ENCODE measurements at places on chromosomes 6 and 20.

DNA sequence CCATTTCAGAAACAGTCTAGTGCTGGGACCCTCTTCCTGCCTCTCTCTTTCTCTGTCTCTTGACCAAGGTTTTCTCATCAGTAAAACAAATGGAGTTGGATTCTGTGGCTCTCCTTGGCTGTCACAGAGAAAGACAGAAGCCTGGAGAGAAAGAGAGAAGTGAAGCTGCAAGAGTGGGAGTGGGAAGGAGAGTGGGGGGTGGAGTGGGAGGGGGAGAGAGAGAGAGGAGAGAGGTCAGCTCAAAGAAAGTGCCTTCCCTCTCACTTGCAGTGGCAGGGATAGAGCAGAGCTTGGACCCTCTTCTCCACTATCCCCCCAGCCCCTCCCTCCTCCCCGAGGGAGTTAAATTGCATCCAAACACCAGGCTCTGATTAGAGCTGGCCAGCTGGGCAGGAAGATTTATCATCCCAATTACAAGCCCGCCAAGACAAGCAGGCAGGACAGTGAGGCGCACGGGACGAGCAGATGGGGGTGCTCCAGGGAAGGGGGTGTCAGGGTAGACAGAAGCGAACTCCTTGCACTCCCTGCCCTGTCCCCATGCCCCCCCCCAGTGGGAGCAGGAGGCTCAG is 74.3 kb downstream of the CD40 start:
- DNase-seq, result no peak

- no peak for DNase-seq
Observed at GRCh38 chr6:89146718-89147700, 1.2 kb downstream of the PM20D2 start.

DNA sequence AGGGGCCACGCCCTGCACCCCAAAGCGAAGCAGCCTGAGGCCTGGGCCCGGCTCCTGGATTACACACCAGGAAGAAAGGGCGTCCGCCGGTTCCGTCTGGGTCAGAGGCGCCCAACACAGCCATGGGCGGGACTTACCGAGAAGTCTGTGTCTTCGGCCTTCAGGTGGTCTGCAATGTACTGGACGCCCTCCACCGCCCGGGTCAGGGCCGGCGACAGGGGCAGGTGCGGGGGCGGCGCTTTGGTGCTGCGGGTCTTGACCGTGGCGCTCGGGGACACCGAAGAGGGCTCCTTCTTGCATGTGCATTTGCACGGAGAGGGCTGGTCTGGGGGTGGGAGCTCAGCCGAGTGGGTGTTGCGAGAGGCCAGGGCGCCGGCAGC is 11.6 kb downstream of the CHRNA4 start:
- DNase-seq, result no peak

- DNase-seq, result no peak
Observed at GRCh38 chr6:154792761-154793160, 59.5 kb downstream of the SCAF8 start.

DNA sequence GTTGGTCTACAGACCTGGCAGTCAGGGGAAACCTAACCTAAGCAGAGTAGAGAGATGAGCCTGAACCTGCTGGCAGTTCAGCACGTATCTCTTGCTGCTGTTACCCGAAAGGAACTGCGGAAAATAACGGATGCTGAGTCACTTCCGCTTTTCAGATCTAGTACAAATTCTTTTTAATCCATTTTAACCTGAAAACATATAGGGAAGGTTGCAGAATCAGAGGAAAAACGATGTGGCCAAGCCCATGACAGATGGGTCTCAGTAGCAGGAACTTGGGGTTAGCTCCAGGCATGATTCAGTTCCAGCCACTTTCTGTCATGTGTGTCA is 351.9 kb upstream of the PRND start:
- no peak for DNase-seq

- DNase-seq, result no peak
Observed at GRCh38 chr20:12171923-12172524, 254.3 kb downstream of the BTBD3 start.

DNA sequence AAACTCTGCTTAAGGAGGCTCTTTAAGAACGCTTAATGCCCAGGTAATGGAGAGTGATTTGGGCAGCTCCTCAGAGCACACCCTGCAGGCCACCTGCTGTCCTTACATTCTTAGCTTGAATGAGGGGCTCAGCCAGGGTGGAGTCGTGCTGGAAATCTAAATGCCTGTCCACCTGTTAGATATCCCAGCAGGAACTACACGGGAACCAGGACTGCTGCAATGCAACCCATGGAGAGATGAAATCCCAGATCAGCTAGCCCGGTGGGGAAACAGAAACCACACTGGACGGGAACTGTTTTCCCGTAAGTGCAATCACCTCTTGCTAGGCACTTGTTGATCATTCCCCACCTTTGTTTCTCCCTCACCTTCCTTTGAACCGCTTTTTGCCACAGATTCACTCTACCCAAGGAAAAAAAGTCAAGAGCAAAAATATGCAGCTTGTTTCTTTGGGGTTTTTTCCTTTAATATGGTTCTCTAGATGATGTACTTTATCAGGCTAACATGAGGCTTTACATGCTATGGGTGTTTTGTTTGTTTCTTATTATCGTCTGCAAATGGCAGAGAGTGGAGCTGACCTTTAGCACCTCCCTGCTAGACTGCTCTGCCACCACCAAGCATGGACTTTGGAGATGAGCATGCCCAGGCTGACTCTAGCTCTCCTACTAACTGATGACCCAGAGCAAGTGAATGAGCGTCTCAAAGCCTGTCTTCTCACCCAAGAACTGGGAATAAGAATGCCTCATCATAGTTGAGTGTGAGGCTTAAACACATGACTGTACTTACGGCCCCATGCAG is 125.9 kb upstream of the TNFAIP3 start:
- no peak for DNase-seq

DNA sequence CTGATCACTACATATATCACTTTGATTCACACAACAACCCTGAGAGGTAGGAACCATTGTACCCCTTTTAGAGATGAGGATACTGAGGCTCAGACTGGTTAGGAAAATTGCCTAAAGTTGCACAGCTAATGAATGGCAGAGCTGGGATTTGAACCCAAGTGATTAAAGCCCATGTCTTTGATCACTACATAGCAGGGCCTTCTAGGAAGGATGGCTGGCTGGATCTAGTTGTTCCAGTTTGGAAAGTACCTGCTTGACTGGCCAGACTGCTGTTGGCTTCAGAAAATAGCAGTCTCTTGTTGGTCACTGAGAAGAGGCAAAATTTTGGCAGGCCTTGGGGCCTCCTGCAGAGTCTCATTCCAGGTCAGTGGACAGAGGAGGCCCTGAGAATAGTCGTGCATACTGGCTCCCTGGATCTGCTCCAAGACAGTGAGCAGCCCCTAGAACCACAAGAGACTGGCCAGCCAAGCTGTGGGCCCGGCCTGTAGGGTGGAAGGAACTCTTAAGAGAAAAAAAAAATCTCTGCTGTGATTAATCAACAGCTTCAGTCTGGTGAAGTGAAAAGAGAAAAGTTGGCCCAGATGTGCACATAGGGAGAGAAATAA is 17.5 kb downstream of the PPARD start:
- DNase-seq, result no peak

GRCh38 chr6:95994151-95994550 is 21.6 kb upstream of the FUT9 start:
- DNase-seq, result no peak

- no peak for DNase-seq
Observed at GRCh38 chr6:124599656-124600055, 362.6 kb upstream of the RNF217 start.

- no peak for DNase-seq
Observed at GRCh38 chr6:24936641-24937317, 1.0 kb upstream of the RIPOR2 start.

DNA sequence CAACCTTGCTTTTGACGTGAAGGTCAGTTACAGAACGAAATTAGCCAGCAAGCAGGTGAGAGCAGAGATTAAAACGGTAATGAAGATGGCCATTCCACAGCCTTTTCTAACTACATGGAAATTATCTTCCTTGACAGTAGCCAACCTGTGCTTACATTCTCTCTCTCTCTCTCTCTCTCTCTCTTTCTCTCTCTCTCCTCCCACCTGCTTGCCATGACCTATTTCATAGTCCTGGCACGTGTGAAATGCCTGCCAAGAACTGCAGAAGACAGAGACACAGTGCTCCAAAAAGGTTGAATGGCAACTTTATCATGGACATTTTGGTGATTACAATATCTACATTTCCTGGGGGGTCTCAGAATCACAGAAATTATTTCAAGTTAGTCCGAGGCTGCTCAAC is 38.5 kb upstream of the SALL4 start:
- no peak for DNase-seq

GRCh38 chr6:114096561-114097172 is 125.7 kb upstream of the HDAC2 start:
- DNase-seq, result no peak

- no peak for DNase-seq
Observed at GRCh38 chr20:3890999-3891929, 2.1 kb downstream of the PANK2 start.

- no peak for DNase-seq
Observed at GRCh38 chr20:38275815-38276550, 15.4 kb upstream of the KIAA1755 start.

- DNase-seq, result no peak
Observed at GRCh38 chr20:44361021-44361420, 5.5 kb downstream of the HNF4A start.

GRCh38 chr6:53651205-53651763 is 14.3 kb downstream of the KLHL31 start:
- DNase-seq, result no peak
